Left lung (tissue), 14 donors: ENCODE measurements at places on chromosomes 2 and 18.
A peak's percentile ranks its signal among the peaks of the same experiment; 100 is the strongest.

- DNase-seq: no peak
Observed at GRCh38 chr18:7908681-7909299, 341.7 kb downstream of the PTPRM start.

DNA sequence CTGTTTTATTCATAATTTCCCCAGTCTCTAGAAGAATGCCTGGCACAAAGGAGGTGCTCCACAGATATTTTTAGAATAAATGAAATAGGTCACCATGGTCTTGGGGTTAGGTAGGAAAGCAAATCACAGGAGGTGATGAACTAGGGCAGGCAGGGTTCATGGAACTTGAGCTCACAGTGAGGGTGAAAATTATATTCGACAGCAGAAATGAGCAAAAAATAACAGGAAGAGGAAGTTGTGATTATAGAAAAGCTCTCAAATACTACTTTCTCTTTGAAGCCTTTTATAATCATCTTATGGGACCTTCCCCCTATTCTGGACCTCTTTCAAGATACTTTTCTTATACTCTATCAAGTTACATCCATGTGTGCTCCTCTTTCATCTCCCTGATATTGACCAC is 4.5 kb upstream of the CREB1 start:
- DNase-seq: no peak

- DNase-seq: peak; percentile 73
Observed at GRCh38 chr2:223051693-223052289, at the start of gene KCNE4. KCNE4 (plus strand) TSS chr2:223052190; CDS start chr2:223052831, 641 bp downstream.

DNA sequence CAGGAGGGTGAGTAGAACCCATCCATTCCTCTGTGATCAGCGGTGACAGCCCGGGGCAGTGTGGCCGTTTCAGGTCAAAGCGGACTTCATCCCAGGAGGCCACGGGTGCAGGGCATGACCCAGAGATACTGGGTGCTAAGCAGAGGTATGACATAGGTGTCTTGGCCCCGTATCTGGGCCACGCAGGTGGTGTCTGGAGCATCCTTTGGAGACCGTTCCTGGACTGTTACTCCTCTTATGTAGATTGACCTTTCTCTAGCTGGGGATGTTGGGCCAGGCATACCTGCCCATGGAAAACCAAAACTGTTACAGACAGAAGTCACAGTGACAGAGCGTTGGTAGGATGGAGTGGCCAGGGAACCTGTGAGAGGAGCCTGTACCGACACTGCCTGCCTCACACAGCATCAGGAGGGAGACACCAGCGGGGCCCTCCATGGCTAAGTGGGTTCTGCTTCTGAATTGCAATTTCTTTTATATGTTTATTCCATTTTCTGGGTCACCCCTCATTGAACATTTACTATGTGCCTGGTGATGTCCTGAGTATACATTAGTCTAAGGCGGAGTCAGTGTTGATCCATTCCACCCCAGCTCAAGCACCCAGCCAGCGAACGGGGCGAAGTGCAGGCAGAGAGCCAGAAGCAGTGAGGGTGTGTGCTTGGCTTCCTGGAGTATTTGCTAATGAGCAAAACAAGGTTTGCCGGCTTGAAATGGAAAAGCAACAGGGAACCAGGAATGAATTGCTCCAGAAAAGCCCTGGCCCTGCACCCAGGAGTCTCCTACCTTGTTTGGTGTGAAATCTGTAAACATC is 141.7 kb downstream of the SH3RF3 start:
- DNase-seq: peak; percentile 79

DNA sequence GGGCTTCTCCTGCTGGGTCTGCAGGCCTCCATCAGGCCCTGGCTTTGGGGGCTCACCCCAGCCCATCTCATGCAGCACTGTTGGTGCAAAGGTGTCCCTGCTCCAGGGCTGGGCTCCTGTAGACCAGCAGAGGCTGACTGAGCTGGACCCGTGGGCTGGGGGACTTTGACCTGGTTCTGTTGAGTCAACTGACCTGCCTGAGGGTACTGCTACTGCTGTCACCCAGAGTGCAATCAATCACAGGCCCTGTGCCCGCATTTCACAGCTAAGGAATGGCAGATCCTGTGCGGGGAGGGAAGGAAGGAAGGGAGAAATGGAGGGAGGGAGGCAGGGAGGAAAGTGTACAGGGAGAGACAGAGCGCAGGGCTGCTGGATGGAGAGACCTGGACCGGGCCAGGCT is 136.8 kb downstream of the TPO start:
- no peak for DNase-seq

DNA sequence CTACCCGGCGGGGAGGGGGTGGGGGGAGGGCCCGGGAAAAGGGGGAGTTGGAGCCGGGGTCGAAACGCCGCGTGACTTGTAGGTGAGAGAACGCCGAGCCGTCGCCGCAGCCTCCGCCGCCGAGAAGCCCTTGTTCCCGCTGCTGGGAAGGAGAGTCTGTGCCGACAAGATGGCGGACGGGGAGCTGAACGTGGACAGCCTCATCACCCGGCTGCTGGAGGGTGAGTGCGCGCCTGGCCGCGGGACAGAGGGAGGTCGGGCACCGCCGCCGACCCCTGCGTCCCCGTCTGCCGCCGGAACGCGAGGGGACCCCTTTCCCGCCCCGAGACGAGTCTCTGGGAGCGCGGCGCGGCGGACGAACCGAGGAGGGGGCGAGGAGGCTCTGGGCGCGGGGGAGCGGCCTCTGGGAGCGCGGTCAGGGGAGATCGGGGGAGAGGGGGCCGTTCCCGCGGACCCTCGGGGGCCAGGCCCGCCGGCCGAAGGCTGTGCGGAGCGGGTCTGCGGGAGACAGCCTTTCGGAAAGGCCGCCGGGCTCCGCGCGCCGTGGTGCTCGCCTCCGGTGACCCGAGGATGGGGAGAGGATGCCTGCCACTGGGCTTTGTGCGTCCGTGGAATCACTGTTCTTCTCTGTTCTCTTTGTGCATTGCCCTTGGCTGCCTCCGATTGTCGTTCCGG is 463 bp downstream of the PPP1CB start:
- peak; percentile 39 for DNase-seq

DNA sequence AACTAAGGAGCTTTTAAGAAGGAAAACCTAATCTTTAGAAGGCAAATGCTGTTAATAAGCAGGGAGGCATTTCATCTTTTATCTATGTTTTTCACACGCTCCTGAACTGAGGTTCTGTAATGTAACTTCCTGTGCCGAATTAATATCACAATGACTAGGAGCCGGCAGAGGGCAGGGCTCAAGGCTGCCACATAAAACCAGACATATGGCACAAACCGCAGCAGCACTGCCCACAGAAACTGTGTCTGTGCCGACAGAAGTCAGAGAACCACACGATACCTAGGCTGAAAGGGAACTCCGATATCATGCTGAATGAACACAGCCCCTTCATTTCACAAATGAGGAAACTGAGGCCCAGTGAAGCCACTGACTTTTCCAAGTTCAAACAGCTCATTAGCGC is 112.1 kb downstream of the EIPR1 start:
- DNase-seq: no peak

GRCh38 chr18:21454725-21455124 is 145.8 kb downstream of the ESCO1 start:
- no peak for DNase-seq

GRCh38 chr2:8046849-8047248 is 635.0 kb upstream of the ID2 start:
- no peak for DNase-seq

- no peak for DNase-seq
Observed at GRCh38 chr2:60839126-60839813, 42.1 kb upstream of the REL start.

DNA sequence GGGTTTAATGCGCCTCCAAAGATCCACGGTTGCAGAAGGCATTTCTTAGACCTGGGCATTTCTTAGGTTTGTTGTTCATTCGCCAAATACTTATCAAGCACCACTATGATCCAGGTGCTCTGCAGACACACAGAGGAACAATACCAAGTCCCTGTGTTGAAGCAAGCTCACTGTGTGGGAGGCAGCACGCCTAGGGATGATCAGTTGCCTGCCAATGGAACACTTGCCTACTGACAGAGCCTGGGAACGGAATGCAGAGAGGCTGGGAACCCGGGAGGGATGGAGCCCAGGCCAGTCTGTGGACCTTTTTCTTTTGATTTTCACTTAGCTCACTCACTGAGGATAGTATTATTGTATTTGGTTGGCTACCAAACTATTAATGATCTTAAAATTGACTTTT is 1.9 kb upstream of the GRP start:
- DNase-seq: no peak

DNA sequence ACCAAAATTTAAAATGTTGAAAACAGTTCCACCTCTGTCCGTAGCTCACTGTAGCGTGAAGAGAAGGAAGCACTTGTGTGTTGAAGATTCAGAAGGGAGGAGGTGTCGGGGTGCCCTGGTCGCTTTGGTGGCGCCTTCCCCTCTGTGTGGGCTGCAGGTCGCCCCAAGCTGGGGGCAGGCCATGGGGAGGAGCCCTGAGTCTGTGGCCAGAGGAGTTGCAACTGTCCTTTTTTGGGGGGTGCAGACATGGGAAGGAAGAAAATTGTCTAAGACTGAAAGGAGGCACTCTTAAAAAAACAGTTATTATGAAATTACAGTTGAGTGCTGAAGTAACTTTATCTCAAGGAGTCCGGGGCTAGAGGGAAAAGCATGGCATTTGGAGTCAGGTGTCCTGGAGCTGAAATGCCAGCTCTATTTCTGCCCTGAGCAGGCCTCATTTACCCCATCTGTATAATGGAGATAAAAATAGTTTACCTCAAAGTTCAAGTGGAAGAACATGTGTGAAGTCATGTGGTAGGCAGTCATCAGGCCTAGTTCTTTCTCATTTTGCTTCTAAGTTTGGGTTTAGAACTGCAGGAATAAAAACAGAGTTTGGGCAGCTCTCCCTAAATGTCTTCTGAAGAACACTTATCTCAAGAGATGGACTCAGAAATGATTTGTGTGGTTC is 82.1 kb downstream of the RNF144A start:
- no peak for DNase-seq

DNA sequence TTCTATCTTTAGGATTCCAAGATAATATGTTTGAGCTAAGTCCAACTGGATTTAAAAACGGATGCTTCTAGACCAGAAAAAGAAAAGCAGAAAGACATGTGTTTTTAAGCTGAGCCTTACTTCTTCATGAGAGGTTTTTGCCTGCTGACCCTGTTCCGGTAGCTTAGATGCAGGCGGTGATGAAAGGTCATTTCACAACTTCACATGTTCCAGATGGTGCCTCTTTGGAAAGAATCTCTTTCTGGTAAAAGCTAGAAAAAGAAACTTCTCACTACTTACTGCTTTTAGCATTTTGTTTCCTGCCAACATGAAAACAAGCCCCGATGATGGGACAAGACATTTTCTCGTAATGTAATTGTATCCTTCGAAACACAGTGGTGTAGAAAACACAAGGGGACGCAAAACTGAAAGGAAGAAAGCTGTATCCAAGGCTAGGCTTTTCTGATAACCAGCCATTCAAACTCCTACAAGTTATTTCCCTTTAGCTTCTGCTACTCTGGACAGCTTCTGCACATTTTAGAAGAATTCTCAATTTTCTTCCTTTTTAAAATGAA is 407.3 kb upstream of the LYPD1 start:
- DNase-seq: no peak

- no peak for DNase-seq
Observed at GRCh38 chr18:61655630-61656029, 237.2 kb downstream of the RNF152 start.
